Left renal pelvis (tissue), 4 donors: ENCODE measurements at places on chromosomes 7 and 10. TPM values are rescaled to one million over a fixed set of nuclear protein-coding genes. Genes with fewer than 3 reads are reported as not detected.

DNA sequence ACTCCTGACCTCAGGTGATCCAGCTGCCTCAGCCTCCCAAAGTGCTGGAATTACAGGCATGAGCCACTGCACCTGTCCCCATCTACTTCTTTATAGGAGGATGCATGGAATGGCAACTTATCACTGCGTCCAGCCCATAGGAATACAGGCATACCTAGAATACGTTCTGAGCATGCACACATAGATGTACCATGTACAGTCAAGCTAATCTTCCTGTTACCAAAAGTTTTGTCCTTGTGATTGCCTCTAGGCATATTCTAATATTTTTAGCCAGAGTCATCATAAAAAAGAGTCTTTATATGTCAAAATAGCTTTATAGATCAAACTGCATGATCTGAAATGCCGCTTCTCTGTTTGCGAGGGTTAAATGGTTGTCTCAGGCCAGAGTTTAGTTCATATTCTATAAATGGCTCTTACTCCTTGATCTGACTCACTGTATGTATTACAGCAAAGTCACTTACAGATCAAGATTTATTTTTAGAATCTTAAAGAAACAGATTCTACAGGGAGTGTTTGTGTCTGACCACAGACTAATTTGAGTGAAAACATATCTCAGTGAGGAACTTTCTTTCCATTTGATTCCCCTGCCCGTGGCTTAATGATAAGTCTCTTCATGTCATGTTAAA, 210.9 kb downstream of the CREB5 start:
- DNase-seq: no peak

DNA sequence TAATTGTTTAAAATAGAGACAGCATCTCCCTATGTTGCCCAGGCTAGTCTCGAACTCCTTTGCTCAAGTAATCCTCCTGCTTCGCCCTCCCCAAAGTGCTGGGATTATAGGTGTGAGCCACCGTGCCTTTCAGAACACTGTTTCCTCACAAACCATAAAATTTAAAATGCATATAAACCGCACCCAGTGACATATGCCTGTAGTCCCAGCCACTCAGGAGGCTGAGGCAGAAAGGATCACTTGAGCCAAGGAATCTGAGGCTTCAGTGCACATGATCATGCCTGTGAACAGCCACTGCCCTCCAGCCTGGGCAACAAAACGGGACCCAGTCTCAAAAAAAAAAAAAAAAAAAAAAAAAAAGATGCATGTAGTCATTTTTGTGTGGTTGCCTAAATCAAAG, 36.8 kb downstream of the ACBD5 start:
- no peak for DNase-seq

DNA sequence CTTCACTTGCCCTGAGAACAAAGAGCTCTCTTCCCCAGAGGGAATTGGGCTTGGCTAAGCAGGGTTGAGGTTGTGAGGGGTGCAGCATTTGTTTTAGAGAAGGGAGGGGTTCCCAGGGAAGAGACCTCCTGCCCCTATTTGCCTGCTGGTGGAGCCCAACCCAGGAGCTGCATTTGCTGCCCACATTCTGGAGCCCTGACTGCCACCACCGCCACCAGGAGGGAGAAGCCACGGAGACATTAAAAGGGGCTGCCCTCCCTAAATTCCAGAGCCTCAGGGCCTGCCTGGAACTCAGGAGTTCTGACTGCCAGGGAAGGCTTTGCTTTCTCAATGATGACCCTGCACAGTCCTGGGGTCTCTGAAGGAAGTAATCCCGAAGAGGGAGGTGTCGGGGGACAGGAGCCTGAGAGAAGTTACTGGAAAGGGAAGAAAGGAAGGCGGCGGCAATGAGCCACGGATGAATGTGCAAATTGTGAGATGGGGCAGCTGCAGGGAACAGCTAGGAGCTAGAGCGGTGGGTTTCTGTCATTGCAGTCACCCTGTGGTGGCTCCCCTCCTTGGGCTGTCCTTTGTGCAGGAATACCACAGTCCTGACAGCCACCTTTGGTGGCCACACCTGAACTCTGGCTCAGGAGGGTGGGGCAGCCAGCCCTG, 51.3 kb downstream of the NEURL1 start:
- DNase-seq: no peak

GRCh38 chr10:44706745-44707144, 204.4 kb upstream of the TMEM72 start:
- DNase-seq: no peak

- no peak for DNase-seq
Observed at GRCh38 chr10:52334595-52334994, 20.5 kb downstream of the DKK1 start.

DNA sequence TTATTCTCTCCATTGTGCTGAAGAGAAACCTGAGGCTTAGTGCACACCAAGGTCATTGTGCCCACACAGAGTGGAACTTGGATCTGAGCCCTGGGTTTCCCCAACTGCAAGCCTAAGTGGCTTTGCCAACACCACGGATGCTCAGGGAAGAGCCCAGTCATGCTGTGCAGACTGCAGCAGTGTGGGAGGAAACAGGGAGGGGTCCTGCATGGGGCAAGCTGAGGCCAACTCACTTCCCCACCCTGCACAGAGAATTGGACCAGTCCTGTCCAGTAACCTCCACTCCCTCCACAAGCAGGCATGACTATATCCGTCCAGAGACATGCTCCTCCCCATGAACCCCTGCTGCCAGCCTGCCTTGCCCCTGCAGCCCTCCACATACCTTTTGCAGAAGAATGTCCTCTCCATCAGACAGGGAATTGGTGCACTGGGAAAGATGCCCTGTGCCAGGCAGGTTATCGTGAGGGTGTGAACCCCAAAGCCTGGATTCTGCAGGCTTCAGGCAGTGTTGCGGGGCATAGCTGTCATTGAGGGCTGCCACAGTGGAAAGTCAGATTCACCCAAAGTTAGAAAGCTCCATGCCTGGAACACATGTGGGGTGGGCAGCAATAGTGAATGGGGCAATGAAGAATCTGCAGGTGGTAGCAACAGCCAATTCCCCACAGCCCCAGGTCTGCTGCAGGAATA, 44.9 kb downstream of the DRGX start:
- DNase-seq: no peak

DNA sequence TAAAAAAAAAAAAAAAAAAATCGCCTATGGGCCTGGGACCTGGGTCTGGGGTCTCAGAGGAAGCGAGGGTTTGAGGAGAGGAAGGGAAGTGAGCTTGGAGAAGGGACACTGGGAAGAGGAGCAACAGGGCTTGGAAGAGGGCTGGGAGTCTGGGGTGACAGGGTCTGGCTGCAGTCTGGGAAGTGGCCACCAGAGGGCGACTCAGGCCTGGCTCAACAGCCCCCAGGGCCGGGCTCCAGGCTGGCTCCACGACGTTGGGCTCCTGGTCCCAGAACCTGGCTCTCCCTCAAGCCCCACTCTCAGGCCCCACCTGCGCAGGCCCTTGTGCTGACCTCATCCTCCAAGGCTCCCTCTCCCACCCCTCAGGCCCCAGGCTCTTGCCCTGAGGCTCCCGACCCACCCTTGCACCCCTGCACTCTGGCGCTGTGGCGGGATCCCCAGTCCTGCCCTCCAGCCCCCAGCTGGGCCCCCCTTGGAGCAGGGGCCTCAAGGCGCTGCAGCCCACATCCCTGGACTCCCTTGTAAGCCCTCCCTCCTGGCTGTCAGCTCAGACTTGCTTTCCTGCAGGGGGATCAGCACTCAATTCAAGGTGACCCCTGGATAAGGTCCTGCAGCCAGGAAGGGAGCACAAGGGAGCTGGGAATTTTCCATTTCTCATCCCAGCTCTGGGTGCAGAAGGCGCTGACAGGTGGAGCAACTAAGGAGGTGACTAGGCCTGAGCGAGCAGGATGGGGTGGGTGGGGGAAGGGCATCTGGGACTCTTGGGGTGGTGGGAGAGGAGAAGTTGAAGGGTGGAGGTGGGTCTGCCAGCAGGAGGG, 5.4 kb upstream of the SPACDR start:
- DNase-seq: no peak

DNA sequence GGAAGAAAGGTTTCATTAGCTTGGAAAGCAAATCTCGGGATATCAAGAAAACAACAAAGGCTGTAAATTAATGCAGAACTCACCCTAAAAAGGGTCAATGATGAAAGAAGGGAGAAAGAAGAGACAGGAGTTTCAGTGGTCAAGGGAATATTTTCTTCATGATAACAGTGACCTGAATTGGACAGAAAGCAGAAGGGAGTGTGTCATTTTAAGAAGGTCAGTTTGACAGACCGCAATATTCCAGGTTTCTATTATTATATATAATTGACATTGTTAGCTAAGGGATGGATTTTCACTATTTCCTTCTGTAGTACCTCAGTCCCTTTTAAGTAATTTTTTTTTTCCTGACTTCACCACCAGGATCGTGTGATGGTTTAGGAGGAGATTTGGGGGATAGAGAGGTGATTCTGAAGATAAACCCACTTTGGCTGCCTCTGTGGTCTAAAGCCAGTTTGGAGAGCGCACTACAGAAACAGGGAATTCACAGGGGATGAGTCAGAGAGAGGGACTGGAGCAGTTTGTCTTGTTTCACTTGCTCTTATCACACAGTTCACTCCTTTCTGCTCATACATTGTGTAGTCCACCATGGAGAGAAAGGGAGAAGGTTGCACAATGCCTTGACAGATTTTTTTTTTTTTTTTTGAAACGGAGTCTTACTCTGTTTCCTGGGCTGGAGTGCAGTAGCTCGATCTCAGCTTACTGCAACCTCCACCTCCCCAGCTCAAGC, 417.9 kb downstream of the AUTS2 start:
- DNase-seq: no peak

The FXYD4 gene
- polyA plus RNA-seq: 0.23 TPM

The ARHGEF35 gene
- polyA plus RNA-seq: 5.5 TPM

The ZNF117 gene
- polyA plus RNA-seq: 35.1 TPM

The MKX gene
- 0.11 TPM for polyA plus RNA-seq

The FOXI2 gene
- 2.5 TPM for polyA plus RNA-seq

The ACBD7 gene
- 7.0 TPM for polyA plus RNA-seq

The KCND2 gene
- polyA plus RNA-seq: 2.1 TPM

The SPDYE5 gene
- polyA plus RNA-seq: 4.8 TPM

The NEUROD6 gene
- polyA plus RNA-seq: not detected
